Activated CD8-positive, alpha-beta memory T cell treated with anti-CD3 and anti-CD28 coated beads for 1 hour (primary cell): ENCODE measurements at places on chromosomes 5 and 9.

GRCh38 chr5:134355681-134356080 lies 11.3 kb downstream of the CDKL3 start:
- no peak for DNase-seq

DNA sequence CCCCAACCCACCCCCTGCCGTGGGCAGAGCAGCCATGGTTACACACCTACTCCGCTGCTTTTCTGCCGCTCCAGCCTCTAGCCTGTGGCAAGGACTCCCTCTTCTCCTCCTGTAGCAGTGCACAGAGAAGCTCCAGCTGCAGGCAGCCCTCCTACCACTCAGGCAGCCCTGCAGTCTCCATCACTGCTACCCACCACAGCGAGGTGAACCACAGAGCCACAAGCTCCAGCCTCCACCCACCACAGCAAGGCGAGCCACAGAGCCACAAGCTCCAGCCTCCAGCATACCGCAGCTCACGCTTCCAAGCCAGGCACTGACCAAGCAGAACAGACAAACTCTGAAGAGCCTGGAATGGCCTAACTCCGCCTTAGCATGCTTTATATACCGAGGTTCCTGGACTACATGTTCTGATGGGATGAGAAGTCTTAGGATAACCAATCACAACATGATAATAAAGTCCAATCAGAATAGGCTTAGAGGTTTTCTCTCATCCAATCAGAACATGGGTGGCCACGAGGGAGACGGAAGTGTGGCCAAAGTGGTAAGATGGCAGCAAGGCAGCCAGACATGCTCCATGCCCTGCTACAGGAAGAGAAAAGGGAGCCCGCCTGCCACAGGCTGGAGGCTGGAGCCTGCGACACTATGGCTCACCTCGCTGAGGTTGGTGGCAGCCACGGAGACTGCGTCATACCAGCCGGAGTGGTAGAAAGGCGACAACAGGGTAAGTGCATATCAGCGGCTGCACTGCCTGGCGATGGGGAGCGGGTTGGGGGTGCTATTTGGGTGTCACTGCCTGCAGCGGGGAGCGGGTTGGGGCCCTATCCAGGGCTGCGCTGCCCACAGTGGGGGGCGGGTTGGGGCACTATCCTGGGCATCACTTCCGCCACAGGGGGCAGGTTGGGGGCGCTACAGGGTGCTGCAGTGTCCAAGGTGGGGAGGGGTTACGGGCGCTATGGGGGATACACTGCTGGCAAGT lies 75.8 kb upstream of the PCAT7 start:
- DNase-seq: no peak

- DNase-seq: no peak
Measured at GRCh38 chr5:53418826-53419658, 61.4 kb upstream of the FST start.

GRCh38 chr5:152688561-152689249 lies 283.6 kb upstream of the NMUR2 start:
- no peak for DNase-seq

GRCh38 chr5:164303646-164304215 lies 798.3 kb downstream of the MAT2B start:
- DNase-seq: no peak

GRCh38 chr9:1273859-1274258 lies 223.7 kb downstream of the DMRT2 start:
- DNase-seq: no peak

DNA sequence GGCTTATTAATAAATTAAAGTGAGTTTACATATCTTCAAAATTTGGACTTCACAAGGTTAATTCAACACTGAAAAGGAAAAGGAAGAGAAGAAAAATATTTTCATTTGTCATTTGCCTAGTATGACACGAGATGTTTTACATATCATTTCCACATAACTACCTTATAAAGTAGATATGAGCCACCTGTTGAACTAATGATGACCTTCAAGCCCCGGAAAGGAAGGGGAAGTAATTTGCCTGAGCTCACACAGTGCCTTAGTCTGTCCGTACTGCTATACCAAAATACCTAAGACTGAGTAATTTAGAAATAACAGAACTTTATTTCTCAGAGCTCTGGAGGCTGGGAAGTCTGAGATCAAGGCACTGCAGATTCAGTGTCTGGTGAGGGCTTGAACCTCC lies 17.9 kb downstream of the CMYA5 start:
- DNase-seq: no peak

DNA sequence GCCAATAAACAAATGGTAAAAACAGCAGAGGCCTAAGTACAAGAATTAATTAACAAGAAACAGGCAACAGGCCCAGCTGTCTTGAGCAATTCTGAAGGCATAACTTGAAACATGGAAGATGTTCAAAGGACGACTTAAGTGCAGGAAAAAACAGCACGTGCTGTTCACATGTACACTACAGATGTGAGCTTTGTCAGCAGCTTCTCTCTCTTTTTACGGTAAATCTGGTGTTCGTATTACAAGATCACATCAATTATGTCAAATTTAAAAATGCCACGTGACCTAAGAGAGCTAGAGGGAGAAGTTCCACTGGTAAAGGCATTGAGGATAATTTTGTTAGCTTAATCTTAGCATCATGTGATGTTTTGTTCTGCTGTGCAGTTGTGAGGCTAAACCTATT lies 281.1 kb downstream of the PSAT1 start:
- no peak for DNase-seq

DNA sequence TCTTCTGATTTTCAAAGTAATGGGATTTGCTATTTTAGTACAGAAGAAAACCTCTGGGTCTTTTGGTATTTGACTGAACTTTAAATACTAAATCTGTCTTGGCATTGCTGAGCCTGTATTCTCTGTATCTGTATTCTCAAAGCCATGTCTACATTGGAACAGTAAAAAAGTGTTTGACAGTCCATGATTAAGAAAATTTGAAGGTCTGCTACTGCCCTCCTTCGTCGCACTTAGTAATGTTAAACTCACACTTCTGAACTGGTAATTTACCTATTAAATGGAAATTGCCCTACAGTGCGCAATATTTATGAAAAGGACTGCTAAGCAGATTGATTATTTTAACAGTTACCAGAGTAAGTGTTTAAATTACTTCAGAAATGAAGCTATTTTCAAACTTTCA lies 165.7 kb upstream of the SMC2 start:
- DNase-seq: no peak

DNA sequence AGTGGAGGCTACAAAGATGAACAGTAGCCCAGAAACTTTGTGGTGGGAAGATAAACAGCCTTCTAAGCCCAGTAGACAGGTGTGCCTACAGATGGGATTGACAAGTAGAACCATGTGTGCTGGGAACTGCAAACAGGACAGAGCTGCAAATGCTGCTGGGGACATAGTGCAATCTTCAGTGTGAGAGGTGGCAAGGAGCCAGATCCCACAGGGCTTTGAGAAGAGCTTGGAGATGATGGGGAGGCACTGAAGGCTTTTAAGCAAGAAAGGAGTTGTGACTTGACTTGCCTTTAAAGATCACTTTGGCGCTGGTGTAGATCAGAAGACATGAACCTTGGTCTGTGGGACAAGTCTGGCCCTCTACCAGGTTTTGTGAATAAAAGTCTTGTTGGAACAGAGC lies 675.2 kb downstream of the ACTL7B start:
- DNase-seq: no peak

GRCh38 chr9:82449986-82450385 lies 461.4 kb downstream of the SPATA31D1 start:
- DNase-seq: no peak

DNA sequence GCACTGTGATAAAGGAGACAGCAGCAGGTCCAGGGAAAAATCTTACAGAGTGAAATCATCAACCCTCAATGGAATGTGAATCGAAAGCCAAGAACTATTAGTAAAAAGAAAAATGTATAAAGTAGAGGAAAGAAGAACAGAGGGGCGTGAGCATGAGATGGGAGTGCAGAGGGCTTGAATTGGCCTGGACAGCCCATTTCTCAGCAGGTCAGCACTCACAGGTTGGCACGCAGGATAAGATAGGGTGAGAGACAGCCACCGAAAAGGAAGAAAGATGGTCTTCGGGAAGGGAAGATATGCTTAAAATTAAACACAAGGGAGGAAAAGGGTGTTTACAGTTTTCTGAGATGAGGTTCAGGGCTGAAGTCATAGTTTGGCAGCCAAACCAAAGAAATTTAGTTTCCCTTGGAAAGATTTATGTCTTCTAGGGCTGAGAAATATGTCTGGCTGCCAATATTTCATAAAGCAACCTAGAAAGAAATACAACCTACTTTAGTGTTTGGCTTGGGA lies 524.7 kb downstream of the SPATA31D1 start:
- no peak for DNase-seq

- no peak for DNase-seq
Measured at GRCh38 chr5:10424124-10424731, 17.5 kb upstream of the ROPN1L start.

GRCh38 chr9:90926936-90927335 lies 125.3 kb downstream of the SYK start:
- no peak for DNase-seq

- no peak for DNase-seq
Measured at GRCh38 chr5:873328-873727, 19.3 kb downstream of the BRD9 start.

DNA sequence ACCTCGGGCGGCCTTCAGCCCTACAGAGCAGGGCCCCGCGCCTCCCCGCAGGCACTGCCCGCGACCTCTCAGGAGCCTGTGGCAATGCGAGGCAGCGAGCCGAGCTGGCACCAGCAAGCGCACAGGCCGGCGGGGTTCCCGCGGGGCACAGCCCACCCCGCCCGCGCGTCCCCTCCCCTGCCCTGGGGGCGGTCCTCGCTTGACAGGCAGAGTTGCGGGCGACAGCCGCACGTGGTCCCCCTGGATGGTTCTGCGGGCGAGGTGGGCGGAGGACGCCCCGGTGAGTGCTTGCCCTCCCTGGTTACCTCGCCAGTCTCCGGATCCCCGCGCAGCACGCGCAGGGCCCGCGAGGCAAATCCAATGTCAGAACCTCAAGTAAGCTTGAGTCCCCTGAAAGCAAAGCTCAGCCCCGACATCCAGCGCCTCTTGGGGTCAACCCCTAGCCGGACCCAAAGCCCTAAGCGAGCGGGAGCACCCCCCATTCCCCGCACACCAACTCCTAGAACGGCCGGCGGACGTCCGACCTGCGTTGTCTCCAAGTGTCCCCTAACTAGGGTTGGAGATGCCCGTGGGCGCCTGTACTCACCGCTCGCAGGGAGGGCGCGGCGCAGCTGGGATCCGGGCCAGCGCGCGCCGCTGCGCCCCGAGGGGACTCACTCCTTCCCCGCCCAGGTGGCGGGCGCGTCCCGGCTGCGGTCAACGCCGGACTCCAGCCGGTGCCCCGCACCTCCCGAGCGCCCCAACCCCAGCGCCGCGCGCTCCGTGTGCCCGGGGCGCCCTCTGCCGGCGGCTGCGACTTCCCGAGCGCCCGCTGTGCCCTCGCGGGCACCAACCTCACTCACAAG lies at the start of gene DRD1:
Gene DRD1, minus strand, starts transcription at position 123 of the 845 bp plus-strand sequence. CDS start 1,083 bp downstream, outside the sequence.
- peak; percentile 33 for DNase-seq

- no peak for DNase-seq
Measured at GRCh38 chr5:139638736-139639618, 9.2 kb upstream of the CXXC5 start.

DNA sequence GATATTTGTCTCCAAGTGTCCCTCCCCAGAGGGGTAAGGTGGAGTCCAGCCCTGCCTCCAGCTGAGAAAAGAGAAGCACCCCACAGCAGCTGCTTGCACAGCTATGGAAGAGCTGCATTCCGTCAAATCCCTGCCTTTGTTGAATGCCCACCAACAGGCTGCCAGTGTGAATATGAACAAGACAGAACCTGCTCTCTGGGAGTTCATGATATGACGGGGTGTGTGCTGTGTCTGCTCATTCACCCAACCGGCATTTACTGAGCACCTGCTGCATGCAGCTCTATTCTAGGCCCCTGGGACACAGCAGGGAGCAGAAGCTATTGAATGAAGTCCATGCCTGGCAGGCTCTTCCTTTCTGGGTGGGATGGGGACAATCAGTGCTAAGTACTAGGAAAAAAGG lies 238.8 kb downstream of the GADD45G start:
- DNase-seq: no peak

DNA sequence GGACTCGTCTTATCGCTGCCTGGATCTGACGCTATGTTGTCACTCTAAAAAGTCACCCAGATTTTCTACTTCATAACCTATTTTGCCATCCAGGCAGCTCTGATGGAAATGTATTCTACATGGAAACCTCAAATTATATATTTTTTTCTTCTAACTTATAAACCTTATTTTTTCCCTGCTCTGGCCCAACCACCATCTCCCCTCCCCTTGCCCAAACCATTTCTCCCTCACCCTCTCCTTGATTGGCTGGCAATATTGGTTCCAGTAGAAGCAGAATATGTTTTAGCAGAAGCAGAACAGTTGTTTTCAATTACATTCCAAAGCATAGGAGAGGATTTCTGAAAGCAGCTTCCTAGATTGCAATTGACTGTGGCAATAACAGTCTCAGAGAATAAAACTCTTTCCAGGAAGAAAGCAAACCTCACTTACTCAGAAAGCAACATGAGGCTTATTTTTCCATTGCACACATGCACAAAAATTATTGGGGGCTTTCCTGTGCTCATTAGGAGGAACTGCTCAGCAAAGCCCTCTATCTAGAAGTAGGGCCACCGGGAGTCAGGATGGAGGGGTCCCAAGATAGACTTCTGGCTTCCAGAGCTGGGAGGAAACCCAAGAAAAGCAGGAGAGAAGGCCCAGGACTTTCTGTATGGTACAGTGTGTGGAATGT lies 191.8 kb downstream of the ESM1 start:
- DNase-seq: no peak

- DNase-seq: no peak
Measured at GRCh38 chr5:156841737-156842136, 8.4 kb upstream of the PPP1R2B start.

DNA sequence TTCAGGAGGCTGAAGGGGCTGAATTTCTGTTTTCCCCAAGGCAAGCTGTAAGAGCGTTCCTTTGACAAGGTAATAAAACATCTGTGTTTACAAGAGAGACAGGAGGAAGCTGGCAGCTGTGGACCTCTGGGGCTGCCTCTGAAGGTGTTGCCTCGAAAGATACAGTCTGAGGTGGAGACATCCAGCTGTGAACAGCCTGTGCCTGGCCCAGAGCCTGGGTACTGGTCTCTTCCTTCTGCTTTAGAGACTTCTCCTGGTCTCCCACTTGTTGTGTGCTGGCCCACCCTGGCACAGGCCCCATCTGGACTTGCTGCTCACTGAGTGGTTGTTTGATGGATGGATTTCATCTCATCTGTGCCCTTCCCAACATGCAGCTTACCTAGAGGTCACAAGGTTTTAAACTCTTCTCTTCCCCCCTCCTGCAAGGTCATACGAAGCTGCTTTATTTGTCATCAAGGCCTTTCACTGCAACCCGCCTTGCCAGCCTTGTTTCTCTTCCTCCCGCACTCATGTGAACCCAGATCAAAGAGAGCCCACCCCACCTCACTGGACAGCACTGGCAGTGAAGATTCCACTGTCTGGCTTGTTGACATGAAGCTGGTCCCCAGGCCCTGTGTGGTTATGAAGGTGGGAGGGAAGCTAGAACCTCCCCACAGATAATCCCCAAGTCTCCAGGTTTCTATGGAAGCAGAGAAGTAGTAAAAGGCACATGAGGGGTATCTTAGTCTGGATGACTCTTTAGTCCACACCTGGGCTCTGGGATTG lies 35.0 kb upstream of the ALDH1B1 start:
- no peak for DNase-seq

GRCh38 chr5:77628840-77629508 lies 9.5 kb downstream of the OTP start:
- DNase-seq: no peak

- no peak for DNase-seq
Measured at GRCh38 chr9:134378901-134379338, 52.7 kb downstream of the RXRA start.
